ENCODE measurements at places on chromosomes 4 and X.

DNA sequence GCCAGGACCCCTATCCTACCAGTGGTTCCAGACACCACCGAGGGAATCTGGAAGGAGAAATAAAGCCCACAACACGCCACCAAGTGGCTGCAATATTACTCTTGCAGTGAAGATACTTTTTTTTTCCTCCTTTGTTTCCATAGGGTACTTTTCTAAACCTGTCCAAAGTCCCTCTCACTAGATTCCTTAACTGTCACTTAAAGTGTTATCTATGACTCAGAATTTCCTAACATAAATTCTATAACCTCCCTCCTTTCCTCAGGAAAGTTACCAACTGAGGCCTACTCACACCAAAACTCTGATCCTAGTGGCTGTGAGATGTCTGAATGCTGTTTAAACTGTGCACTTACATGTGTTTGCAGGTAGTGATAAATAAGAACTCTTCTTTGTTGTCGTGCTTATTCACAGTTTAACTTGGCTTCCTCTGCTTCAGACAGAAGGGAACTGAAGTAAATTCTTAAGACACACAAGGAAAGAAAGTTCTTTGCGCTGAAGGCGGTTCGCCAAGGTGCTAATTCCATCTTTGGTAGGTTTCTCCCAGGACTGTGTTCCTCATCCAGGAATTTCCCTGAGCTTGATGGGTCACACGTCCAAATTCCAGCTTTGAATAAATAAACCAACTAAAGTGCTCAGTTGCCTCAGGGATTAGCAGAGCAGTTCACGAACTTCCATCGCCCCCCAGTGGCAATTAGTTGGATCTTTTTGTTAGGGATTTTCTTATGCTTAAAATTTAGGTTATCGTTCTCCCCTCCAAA is 10.7 kb upstream of the HCCS start:
- DNase-seq = no peak

- DNase-seq = no peak
Measured at GRCh38 chr4:112650332-112650731, 13.4 kb downstream of the LARP7 start.

DNA sequence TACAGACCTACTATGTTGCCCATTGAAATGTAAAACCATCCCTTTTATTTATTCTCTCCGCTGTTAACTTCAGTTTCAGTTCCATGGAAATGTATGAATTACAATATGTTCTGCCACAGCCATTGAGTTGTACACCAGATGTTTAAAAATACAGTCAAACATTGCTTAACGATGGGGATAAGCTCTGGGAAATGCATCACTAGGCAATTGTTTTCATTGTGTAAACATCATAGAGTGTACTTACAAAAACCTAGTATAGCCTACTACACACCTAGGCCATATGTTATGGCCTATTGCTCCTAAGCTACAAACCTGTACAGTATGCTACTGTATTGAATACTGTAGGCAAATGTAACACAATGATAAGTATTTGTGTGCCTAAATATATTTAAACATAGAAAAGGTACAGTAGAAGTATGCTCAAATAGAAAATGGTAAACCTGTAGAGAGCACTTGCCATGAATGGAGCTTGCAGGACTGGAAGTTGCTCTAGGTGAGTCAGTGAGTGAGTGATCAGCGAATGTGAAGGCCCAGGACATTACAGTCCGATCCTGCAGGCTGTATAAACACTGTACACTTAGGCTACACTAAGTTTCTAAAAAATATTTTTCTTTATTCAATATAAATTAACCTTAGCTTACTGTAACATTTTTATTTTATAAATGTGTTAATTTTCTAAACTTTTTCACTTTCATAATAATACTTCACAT is 2.7 kb upstream of the PF4V1 start:
- DNase-seq = no peak

DNA sequence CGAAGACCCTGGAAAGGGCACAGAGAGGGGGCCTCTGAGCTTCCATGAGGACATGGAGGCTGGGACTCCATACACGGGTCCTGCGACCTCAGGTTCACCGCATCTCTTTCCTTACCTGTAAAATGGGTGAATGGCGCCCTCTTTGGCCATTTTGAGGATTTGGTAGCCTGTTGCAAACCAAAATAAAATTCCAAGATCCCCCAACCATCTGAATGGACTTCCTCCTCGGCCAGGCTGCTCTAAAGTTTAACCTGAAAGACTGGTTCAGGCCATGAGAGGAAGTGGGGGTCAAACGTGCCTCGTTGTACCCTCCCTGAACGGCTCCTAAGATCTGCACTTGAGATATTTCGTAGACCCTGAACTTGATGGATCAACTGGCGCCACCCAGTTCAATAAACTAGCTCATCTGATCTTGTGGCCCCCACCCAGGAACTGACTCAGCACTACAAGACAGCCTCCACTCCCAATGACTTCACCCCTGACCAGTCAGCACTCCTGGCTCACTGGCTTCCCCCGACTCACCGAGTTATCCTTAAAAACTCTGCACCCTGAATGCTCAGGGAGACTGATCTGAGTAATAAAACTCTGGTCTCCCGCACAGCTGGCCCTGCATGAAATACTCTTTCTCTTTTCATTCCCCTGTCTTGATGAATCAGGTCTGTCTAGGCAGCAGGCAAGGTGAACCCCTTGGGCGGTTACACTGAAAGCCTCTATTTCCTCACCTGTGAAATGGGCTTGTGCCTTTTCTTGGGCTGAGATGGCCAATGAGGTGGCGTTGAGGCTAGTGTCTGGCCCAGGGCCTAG is 32.9 kb upstream of the GPR78 start:
- peak; percentile 90 for DNase-seq

DNA sequence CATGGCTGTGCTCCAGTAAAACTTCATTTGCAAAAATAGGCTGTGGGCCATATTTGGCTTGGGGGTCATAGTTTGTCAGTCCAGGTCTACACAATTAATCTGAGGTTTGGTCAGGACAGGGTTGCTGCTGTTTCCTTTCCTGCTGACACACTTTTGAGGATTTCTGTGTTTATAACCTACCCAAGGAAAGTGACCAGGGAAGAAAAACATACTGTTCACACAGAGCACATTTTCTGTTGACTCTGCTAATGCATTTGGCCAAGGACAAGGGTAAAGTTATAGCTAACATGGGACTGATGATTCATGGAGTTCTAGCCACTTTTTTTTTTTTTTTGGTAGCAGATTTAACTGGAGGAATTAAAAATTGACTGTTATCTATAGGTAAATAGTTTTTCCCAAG is 43.9 kb upstream of the GEMIN8 start:
- DNase-seq = no peak

- no peak for DNase-seq
Measured at GRCh38 chrX:99795495-99795894, 614.6 kb downstream of the PCDH19 start.
